Suprapubic skin (tissue), 4 donors: ENCODE measurements at places on chromosomes 4 and X. TPM values are rescaled to one million over a fixed set of nuclear protein-coding genes. Genes with fewer than 3 reads are reported as not detected.

DNA sequence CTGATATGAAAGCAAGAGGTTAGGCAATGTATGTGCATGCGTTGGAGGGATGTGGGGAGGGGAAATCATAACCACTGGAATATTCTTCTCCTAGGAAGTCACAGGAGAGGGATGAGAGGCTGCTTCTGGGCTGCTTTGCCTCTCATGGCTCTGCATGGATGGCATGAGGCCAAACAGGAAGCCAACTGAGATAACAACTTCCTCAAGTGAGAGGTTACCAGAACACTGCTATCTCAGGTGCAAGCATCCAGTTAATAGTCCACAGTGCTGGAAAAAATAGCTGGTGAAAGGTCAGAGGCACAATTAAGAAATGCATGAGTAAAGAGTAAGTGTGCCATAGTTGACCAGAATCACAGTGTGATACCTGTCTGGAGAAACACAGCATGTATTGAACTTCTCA is 113.3 kb downstream of the ELOVL6 start:
- no peak for DNase-seq
- no peaks in the 10 kb centered on the region for H3K27me3 ChIP-seq
- no peaks in the 10 kb centered on the region for H3K36me3 ChIP-seq

GRCh38 chrX:37378404-37378803 is 29.2 kb downstream of the PRRG1 start:
- DNase-seq: no peak
- no peaks in the 10 kb centered on the region for H3K36me3 ChIP-seq
- no peaks in the 10 kb centered on the region for H3K27me3 ChIP-seq
- no peak overlapping the region for H3K27ac ChIP-seq
- no peaks in the 10 kb centered on the region for H3K4me1 ChIP-seq

DNA sequence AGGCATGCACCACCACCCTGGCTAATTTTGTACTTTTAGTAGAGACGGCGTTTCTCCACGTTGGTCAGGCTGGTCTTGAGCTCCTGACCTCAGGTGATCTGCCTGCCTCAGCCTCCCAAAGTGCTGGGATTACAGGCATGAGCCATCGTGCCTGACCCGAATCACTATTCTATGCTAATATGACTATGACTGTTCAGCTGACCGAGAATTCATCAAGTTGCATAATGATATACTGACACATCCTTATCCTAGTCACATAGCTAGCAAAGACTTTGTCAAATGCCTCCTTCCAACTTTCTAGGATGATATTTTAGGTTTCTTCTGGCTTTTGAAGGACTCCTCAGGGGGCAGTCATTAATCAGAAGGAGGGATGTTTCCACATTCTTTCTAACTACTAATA is 4.8 kb upstream of the GPM6B start:
- no peak overlapping the region for H3K4me3 ChIP-seq
- DNase-seq: no peak
- no peak overlapping the region for H3K27ac ChIP-seq
- H3K4me1 ChIP-seq: no peaks in the 10 kb centered on the region
- no peaks in the 10 kb centered on the region for H3K27me3 ChIP-seq

GRCh38 chr4:110198435-110199416 is at the start of gene ELOVL6:
TSS of gene ELOVL6 (minus strand) at chr4:110198615. CDS start at chr4:110198335, 280 bp downstream.
- DNase-seq: peak; percentile 85
- H3K36me3 ChIP-seq: no peaks in the 10 kb centered on the region
- H3K4me1 ChIP-seq: peaks cover 16% of the 10 kb centered on the region
- no peaks in the 10 kb centered on the region for H3K27me3 ChIP-seq

GRCh38 chrX:39058724-39059123 is 257.5 kb downstream of the MID1IP1 start:
- no peak for DNase-seq
- H3K4me1 ChIP-seq: no peaks in the 10 kb centered on the region
- no peaks in the 10 kb centered on the region for H3K36me3 ChIP-seq
- H3K27me3 ChIP-seq: no peaks in the 10 kb centered on the region
- H3K4me3 ChIP-seq: no peak overlapping the region
- H3K27ac ChIP-seq: no peak overlapping the region

GRCh38 chr4:10032625-10033024 is 11.3 kb upstream of the SLC2A9 start:
- peaks cover 34% of the 10 kb centered on the region for H3K4me1 ChIP-seq
- H3K27me3 ChIP-seq: no peaks in the 10 kb centered on the region
- no peaks in the 10 kb centered on the region for H3K36me3 ChIP-seq

DNA sequence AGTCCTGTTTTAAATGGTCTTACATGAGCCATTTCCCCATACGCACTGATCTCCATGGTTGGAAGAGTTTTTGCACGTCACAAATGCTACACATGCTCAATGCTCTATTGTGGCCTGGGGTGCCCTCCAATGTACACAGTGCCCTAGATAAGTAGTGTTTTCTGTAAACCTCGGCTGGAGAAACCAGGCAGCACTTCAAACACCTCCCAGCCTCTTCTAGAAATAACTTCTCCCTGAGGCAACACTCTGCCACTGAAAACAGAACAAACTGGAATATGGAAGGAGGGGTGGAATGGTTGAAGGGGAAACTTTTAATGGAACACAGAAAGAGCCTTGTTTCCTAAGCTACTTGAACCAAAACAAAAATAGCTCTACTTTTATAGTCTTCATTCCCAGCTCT is 123.9 kb upstream of the CBR4 start:
- H3K4me1 ChIP-seq: peaks cover 26% of the 10 kb centered on the region
- H3K4me3 ChIP-seq: no peak overlapping the region
- no peak for DNase-seq
- H3K36me3 ChIP-seq: peaks cover 8% of the 10 kb centered on the region
- H3K27ac ChIP-seq: peak overlapping the region; percentile 75
- no peaks in the 10 kb centered on the region for H3K27me3 ChIP-seq

- peak overlapping the region; percentile 43 for H3K27ac ChIP-seq
- DNase-seq: no peak
- H3K4me1 ChIP-seq: peaks cover 26% of the 10 kb centered on the region
- H3K27me3 ChIP-seq: no peaks in the 10 kb centered on the region
Observed at GRCh38 chr4:73589261-73589847, 30.9 kb downstream of the RASSF6 start.

- H3K27me3 ChIP-seq: no peaks in the 10 kb centered on the region
- no peak overlapping the region for H3K27ac ChIP-seq
- no peak overlapping the region for H3K4me3 ChIP-seq
- DNase-seq: no peak
Observed at GRCh38 chr4:119728185-119728584, 99.6 kb upstream of the PDE5A start.

DNA sequence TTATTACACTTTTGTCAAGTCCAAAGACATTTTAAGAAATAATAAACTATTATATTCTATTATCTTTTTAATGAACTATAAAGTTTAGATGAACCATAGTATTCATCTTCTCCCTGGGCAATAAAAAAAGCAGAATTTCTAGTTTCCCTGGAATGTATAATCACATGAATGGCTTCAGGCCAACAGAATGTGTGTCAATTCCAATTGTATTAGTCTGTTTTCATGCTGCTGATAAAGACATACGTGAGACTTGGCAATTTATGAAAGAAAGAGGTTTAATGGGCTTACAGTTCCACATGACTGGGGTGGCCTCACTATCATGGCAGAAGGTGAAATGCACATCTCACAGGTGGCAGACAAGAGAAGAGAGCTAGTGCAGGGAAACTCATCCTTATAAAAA is 70.7 kb upstream of the ANXA10 start:
- DNase-seq: no peak
- H3K27ac ChIP-seq: no peak overlapping the region
- H3K27me3 ChIP-seq: no peaks in the 10 kb centered on the region

DNA sequence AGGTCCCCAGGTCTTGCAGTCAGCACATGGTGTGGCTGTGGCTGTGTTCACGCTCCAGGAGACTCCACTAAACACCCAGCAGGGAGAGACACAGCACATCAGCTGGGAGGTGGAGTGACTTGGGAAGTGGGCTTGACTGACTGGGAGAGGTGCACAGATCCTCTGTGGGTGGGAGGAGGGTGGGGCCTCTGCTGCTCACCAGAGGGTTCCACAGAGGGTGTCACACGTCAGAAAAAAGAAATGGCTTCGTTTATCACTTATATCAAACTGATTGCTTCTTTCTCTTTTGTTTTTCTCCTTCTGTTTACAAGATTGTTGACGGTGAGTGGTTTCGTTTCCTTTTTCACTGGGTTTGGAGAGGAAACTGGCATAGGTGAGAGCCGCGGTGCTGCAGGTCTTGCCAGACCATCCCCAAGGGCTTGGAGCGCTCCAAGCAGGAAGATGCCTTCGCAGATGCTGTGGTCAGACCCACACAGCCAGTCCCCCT is 24.8 kb upstream of the FAM193A start:
- no peaks in the 10 kb centered on the region for H3K4me1 ChIP-seq
- H3K27me3 ChIP-seq: no peaks in the 10 kb centered on the region
- no peak overlapping the region for H3K27ac ChIP-seq

GRCh38 chr4:68717999-68718398 is 47.5 kb upstream of the UGT2B15 start:
- no peak overlapping the region for H3K27ac ChIP-seq
- no peak for DNase-seq
- H3K36me3 ChIP-seq: no peaks in the 10 kb centered on the region
- H3K4me1 ChIP-seq: no peaks in the 10 kb centered on the region
- no peaks in the 10 kb centered on the region for H3K27me3 ChIP-seq

DNA sequence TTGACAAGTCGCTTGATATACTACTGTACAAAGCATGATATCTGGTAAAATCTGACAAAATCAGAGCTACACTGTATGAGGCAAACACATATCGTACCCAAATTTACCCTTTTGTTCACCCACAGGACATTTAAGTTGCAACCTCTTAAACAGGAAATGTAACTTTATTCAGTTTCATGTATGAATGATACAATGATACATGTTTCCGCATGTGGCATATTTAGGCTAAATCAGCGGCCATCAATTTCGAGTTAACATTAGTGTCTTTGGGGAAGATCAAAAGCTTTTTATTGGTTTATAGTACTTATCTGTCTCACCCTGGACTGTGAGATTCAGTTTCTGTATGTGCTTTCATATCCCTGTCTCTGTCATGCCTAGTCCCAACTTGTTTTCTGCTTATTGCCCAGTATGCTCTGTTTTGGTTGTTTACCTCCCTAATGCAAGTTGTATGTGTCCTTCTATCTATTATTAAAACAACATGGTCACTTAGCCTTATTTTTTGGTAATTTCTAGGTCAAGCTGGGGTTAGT is 97.3 kb upstream of the HPRT1 start:
- no peaks in the 10 kb centered on the region for H3K36me3 ChIP-seq
- no peak overlapping the region for H3K4me3 ChIP-seq
- H3K27me3 ChIP-seq: no peaks in the 10 kb centered on the region
- no peaks in the 10 kb centered on the region for H3K4me1 ChIP-seq
- H3K27ac ChIP-seq: no peak overlapping the region

GRCh38 chr4:141851246-141851891 is 215.0 kb downstream of the IL15 start:
- DNase-seq: no peak
- H3K4me1 ChIP-seq: peaks cover 5% of the 10 kb centered on the region
- H3K4me3 ChIP-seq: no peak overlapping the region
- no peaks in the 10 kb centered on the region for H3K27me3 ChIP-seq
- H3K36me3 ChIP-seq: no peaks in the 10 kb centered on the region

GRCh38 chr4:13415068-13415785 is 68.9 kb downstream of the RAB28 start:
- no peak overlapping the region for H3K27ac ChIP-seq
- H3K4me3 ChIP-seq: no peak overlapping the region
- peaks cover 3% of the 10 kb centered on the region for H3K4me1 ChIP-seq
- no peaks in the 10 kb centered on the region for H3K27me3 ChIP-seq
- peaks cover 4% of the 10 kb centered on the region for H3K36me3 ChIP-seq

DNA sequence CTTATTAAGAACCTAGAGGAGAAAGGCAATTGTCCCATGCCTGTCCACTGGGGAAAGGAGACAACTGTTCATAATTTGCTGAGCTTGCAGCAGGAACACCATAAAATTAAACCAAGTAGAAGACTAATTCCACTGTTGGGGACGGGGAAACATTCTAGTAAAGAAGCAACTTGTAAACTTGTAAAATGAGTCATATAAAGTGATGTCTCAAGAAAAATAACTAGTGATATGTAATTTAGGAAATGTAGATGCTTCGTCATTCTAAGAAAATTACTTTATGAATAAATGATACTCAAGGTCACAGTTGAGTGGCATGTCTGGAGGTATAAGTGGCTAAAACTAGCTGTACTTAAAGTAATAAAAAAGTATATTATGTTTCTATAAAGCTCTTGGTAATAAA is 121.2 kb upstream of the MID1 start:
- no peaks in the 10 kb centered on the region for H3K4me1 ChIP-seq
- DNase-seq: no peak
- no peaks in the 10 kb centered on the region for H3K27me3 ChIP-seq
- no peak overlapping the region for H3K4me3 ChIP-seq
- H3K27ac ChIP-seq: no peak overlapping the region

GRCh38 chrX:103475381-103475780 is 43.9 kb downstream of the RAB40A start:
- H3K4me3 ChIP-seq: no peak overlapping the region
- H3K27me3 ChIP-seq: no peaks in the 10 kb centered on the region
- no peaks in the 10 kb centered on the region for H3K36me3 ChIP-seq

GRCh38 chr4:93788712-93789111 is 39.8 kb upstream of the ATOH1 start:
- H3K36me3 ChIP-seq: no peaks in the 10 kb centered on the region
- H3K27me3 ChIP-seq: no peaks in the 10 kb centered on the region
- no peaks in the 10 kb centered on the region for H3K4me1 ChIP-seq
- no peak overlapping the region for H3K27ac ChIP-seq
- H3K4me3 ChIP-seq: no peak overlapping the region

GRCh38 chr4:112112590-112113170 is 32.6 kb upstream of the FAM241A start:
- H3K36me3 ChIP-seq: no peaks in the 10 kb centered on the region
- H3K27ac ChIP-seq: no peak overlapping the region

- no peaks in the 10 kb centered on the region for H3K27me3 ChIP-seq
- peaks cover 42% of the 10 kb centered on the region for H3K4me1 ChIP-seq
- peak overlapping the region; percentile 26 for H3K27ac ChIP-seq
- H3K4me3 ChIP-seq: no peak overlapping the region
- peak; percentile 83 for DNase-seq
- H3K36me3 ChIP-seq: no peaks in the 10 kb centered on the region
Observed at GRCh38 chr4:15400981-15401671, 26.7 kb upstream of the C1QTNF7 start.

DNA sequence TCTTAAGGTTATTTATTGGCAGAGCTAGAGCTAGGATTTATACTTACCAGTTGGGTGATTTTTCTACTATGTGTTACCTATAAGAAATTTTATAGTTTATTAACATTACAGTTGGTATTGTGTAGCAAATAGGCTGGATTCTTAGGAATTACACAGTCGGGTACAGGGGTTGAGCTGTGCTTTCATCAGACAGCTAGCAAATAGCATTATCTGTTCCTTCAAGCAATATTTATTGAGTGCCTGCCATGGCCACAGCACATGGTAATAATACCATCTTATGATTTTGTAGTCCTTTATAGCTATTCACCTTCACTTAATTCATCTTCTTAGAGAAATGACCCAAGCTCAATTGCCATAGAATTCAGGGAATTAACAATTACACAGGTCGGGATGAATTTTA is 109.4 kb upstream of the PACRGL start:
- no peak overlapping the region for H3K4me3 ChIP-seq
- no peak for DNase-seq
- no peaks in the 10 kb centered on the region for H3K36me3 ChIP-seq
- H3K4me1 ChIP-seq: no peaks in the 10 kb centered on the region
- no peak overlapping the region for H3K27ac ChIP-seq

The MAGEB10 gene
- total RNA-seq: not detected

The PABPC4L gene
- 0.17 TPM for total RNA-seq

The SPANXN3 gene
- total RNA-seq: not detected

The PSMD10 gene
- total RNA-seq: 40.1 TPM

The MPC1L gene
- total RNA-seq: not detected

The FRMPD4 gene
- not detected for total RNA-seq

The SCD5 gene
- total RNA-seq: 8.8 TPM

The MAGEA2B gene
- total RNA-seq: not detected

The POU4F2 gene
- total RNA-seq: not detected

The CFAP99 gene
- total RNA-seq: not detected

The EIF2S3 gene
- 116 TPM for total RNA-seq

The LGI2 gene
- total RNA-seq: 0.26 TPM

The EMCN gene
- total RNA-seq: 9.0 TPM

The IBSP gene
- not detected for total RNA-seq

The CLTRN gene
- not detected for total RNA-seq
